Naive thymus-derived CD4-positive, alpha-beta T cell (primary cell): ENCODE measurements at places on chromosomes 4 and X.

DNA sequence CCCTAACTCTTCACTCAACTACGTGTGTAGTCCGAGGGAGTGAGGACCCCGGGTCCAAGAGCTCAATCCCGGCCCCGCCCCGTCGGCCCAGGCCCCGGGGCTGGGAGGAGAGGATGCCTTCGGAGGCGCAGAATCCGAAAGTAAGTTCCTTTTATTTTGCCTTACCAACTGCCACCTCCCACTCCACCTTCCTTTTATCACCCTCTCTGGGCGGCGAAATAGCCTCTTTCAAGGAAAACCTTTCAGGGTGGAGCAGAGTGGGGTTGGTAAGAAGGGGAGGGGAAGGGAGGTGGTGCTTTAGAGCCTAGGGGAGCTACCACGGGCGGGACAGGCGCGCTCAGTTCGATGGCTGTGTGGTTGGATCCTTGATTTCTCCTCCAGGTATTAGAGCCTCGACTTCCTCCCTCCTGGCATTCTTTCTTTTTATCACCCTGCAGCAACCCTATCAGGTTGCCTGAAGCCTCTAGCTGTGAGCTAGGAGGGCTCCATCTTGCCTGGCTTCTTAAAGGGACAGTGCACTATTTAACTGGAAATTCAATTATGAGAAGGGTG lies 191.2 kb downstream of the RRAGB start:
- no peaks in the 10 kb centered on the region for H3K4me1 ChIP-seq
- H3K27ac ChIP-seq: peak overlapping the region; percentile 61
- peak overlapping the region; percentile 83 for H3K4me3 ChIP-seq
- no peaks in the 10 kb centered on the region for H3K27me3 ChIP-seq
- H3K36me3 ChIP-seq: no peaks in the 10 kb centered on the region

DNA sequence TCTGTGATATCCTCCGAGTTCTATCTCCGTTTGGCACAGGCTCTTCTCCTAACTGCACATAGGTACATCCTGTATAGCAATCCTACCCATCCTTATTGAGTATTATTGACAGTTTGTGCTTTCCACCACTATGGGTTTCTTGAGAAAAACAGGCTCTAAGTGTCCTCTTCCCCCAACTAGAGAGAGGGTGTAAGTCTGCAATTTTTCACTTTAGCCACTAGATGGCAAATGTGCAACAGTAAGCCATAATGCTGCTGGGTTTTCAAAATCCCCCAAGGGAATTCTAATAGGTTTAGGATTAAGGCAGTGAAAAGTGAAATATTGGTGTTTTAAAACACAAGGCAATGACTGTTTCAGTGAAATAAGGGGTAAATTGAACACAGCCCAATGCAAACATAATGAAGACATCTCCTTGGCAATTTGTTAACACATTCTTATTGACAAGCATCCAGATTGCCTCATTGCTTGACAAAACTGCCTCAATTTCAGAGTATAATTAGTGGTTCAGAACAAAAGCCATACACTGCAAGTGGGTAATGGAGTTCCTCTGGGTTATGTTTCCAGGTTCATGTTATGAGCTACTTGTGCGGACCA lies 239.0 kb upstream of the HTR2C start:
- no peak overlapping the region for H3K4me3 ChIP-seq
- no peak overlapping the region for H3K27ac ChIP-seq
- H3K36me3 ChIP-seq: no peaks in the 10 kb centered on the region
- peak; percentile 1 for DNase-seq

GRCh38 chr4:27003642-27004113 lies 143.0 kb downstream of the STIM2 start:
- peaks cover 12% of the 10 kb centered on the region for H3K4me1 ChIP-seq
- H3K36me3 ChIP-seq: no peaks in the 10 kb centered on the region
- H3K27ac ChIP-seq: peak overlapping the region; percentile 39

- H3K4me3 ChIP-seq: no peak overlapping the region
- DNase-seq: no peak
- no peaks in the 10 kb centered on the region for H3K36me3 ChIP-seq
- no peaks in the 10 kb centered on the region for H3K27me3 ChIP-seq
- no peaks in the 10 kb centered on the region for H3K4me1 ChIP-seq
These were observed 105.1 kb upstream of the GRPR start for GRCh38 chrX:16018291-16018690.

GRCh38 chrX:65596270-65597034 lies 61.9 kb upstream of the LAS1L start:
- H3K4me1 ChIP-seq: peaks cover 48% of the 10 kb centered on the region
- no peaks in the 10 kb centered on the region for H3K27me3 ChIP-seq
- H3K4me3 ChIP-seq: peak overlapping the region; percentile 41
- H3K36me3 ChIP-seq: no peaks in the 10 kb centered on the region
